ENCODE measurements at places on chromosomes 5 and 9.
A peak's percentile ranks its signal among the peaks of the same experiment; 100 is the strongest.

- no peak for DNase-seq
Measured at GRCh38 chr5:130102375-130102774, 198.1 kb downstream of the CHSY3 start.

DNA sequence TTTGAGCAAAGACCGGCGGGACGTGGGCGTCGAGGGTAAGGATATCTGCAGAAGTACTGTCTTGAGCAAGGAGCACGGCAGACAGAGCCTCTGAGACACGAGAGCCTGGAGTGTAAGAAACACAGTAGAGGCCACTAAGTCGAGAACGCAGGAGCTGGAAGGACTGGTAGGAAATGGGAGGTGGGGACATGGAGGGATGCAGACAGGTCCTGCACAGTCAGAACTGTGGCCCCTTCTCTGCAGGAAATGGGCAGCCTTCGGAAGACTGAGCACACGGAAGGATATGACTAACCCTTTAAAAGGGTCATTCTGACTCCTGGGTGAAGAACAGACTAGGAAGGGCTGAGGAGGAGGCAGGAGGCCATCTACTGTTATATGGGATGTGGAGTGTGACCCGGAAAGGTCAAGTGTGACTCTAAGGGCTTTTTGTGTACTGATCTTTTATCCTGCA is 1.4 kb upstream of the CAMSAP1 start:
- DNase-seq, result no peak

GRCh38 chr9:84711936-84712335 is 42.4 kb downstream of the NTRK2 start:
- peak; percentile 84 for DNase-seq

GRCh38 chr9:131578731-131579504 is 33.6 kb downstream of the PRRT1B start:
- DNase-seq, result no peak

DNA sequence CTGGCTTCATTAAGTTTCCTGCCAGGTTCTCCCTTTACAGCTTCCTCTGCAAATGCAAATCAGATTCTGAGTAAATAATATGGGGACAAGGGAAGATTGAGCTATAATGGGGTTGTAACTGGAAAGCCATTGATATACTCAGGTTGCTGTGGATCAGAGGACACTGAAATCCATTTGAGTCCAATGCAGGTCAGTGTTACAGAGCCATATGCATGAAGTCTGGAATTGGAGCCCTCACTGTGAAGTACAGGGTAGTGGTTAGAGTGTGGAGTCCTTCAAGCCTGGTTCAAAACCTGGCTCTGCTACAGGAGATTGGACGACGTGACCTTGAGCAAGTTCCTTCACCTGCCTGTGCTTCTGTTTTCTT is 48.7 kb downstream of the TIMD4 start:
- DNase-seq, result no peak

DNA sequence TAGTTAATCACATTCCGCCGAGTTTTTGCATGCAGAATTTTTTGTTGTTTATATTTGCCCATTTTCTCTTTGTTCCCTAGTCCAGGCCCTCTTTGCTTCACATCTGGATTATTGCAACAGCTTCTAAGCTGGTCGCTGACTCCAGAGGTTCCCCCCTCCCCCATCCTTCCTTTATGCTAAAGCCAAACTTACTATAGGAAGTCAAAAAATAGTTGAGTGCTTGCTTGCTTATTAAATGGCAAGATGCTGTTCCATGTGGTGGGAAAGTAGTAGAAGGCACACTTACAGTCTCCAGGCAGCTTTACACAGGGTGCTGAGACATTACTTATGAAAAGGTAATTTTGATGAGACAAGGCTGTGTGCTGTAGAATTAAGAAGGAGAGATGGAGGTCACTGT is 1.3 kb downstream of the ZBTB34 start:
- peak; percentile 33 for DNase-seq

- peak; percentile 41 for DNase-seq
Measured at GRCh38 chr5:69024241-69024651, 69.6 kb upstream of the SLC30A5 start.

Data from fibroblast of skin of right biceps (primary cell).